ENCODE measurements at places on chromosomes 6 and 20. TPM values are rescaled to one million over a fixed set of nuclear protein-coding genes. Genes with fewer than 3 reads are reported as not detected.

DNA sequence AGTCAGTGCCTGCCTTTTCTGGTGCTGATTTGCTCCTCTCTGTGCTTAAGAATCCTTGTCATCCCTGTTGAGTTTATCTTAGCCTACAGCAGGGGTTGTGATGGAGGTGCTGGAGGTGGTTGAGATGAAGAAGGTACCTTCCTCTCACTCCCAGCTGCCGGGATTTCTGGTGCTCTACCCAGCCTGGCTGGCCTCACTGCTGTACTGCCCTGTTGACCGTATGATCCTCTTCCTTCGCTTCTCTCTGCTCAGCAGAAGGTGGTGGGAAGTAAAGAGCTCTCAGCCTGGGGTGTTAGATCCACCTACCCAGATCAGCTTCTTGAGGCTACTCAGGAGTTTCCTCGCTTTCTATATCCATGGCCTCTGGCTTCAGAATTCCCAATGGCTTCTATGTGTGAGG lies 101.0 kb upstream of the NXT1 start:
- no peak for DNase-seq

The NRSN1 gene
- total RNA-seq, result not detected

DNA sequence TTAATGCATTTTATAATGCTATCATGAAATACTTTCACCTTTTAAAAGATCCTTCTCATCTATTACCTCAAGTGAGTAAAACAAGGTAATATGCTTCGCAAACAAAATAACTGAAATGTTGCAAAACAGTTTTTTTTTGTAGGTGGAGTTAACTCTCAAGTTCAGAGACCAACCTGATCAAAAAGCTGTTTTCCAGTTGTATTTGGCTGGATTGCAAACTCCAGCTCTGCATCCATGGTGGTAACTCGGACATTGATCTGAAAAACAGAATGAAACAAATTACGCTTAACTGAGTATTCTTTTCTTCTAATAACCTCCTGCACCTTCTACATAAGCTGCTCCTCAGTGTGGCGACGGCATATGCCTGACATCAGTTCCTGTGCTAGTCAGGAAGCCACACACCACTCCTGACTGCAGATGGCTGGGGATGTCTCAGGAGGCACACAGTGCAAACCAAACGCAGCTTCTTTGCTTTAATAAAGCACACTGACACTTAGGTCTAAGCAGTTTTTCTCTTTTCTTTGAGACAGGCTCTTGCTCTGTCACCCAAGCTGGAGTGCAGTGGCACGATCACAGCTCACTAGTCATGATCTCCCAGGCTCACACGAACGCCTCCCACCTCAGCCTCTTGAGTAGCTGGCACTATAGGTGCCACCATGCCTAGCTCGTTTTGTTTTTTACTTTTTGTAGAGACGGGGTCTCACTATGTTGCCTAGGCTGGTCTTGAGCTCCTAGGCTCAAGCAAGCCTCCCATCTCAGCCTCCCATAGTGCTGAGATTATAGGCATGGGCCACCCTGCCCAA lies 29.9 kb downstream of the EZR start:
- DNase-seq, result no peak

The CASS4 gene
- total RNA-seq, result 2.1 TPM

DNA sequence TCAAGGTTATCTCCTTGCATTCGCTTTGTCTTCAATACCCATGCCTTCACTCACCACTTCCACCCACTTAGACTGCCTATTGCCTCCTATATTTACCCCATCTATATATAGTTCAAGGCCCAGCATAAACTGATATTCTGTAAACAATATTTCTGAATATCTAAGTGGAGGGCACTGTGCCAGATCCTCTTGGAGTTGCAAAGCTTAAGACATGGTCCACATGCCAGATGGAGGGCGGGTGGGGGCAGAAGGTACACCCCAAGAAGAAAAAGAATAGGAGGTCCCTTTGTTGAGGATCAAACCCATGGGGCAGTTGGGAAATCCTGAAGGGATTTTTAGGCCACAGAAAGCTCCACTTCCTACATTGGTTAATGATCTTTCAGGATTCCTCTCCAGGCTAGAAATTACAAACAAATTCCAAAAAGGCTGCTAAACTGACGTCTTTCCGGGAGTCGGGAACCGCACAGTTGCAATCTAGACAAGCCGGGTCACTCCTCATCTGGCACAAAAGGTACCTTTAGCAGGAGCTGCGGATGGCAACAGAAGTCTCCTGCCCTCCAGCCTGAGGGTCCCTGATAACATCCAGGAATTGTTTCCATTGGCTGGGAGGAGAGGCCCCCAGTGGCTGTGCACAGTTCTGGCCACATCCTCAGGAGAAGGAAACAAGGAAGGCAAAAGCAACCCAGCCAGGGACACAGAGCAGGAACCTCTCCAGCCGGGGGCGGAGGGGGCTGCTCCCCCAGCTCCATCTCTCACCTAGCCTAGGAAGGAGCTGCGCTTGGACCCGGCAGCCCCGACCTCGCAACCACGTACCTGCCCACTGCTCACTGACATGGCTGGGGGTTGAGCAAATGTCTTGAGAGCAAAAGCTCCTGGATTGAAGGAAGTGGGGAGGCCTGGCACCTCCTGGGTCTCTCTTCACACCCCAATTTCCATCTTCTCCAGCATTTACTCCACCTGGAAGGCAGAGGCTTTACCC lies 5.9 kb upstream of the LPIN3 start:
- no peak for DNase-seq

DNA sequence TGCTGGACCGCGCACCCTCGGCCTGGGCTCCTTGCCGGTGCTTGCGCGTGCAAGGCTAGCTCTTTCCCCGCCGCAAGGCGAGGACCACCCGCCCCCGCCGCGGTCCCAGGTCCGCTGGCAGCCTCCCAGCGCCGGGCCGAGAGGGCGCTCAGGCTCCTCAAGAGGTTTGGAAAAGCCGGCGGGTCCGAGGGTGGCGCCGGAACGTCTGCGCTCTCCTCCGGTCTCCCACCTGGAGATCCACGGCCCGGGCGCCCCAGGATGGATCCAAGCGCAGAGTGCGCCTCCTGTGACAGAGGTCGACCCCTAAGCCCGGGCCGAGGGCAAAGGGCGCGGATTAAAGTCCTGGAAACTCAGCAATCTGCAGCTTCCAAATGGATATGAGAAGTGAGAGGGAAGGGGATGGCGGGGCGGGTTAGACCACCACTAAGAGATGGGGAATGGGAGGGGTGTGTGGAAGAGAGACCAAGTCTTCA lies 575 bp upstream of the MICAL1 start:
- no peak for DNase-seq

DNA sequence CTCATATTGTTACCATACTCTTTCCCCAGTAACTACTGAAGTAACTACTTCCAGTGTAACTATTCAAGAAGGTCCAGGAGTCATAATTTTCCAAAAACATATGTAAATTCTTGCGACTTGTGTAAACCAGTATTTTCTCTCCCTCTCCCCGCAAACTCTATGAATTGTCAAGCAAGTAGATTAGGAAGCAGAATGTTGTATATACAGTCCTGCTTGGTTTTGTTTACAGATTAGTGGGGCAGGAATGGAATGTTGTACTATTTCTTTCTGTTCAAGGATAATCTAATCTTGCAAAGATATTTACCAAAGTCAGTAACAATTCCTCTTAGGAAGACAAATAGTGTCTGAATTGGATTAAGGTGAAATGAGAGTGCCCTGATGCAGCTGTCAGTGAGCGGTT lies 234.9 kb upstream of the PLN start:
- DNase-seq, result no peak

The PXMP4 gene
- total RNA-seq, result 5.2 TPM

DNA sequence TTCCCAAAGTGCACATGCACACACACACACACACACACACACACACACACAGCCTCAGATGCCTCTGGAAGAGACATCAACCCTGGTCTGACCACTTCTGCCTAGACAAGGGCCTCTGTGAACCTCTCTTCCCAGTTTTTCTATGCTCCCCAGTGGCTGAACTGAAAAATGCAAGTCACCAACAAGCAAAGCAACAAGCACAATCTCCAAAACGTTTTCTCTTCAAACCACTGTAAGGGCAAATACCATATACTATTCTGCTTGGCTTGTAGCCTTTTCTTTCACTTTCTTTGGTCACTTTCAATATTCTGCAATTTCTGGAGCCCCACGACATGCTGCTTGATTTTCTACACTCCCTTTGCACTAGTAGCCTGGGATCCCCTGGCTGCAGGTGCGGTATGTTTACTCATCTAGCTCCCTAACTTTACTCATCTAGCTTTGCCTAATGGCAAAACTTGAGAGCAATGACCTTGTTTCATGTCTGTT lies 121.4 kb upstream of the DST start:
- no peak for DNase-seq

- DNase-seq, result no peak
Measured at GRCh38 chr20:20683481-20684321, 28.7 kb downstream of the RALGAPA2 start.

The ELOVL2 gene
- 0.38 TPM for total RNA-seq

The HLA-DPB1 gene
- 37.4 TPM for total RNA-seq

- DNase-seq, result no peak
Measured at GRCh38 chr6:24836109-24836508, 37.4 kb upstream of the ARMH2 start.

The CLVS2 gene
- total RNA-seq, result not detected

GRCh38 chr6:84641076-84641475 lies 123.3 kb downstream of the TBX18 start:
- no peak for DNase-seq

DNA sequence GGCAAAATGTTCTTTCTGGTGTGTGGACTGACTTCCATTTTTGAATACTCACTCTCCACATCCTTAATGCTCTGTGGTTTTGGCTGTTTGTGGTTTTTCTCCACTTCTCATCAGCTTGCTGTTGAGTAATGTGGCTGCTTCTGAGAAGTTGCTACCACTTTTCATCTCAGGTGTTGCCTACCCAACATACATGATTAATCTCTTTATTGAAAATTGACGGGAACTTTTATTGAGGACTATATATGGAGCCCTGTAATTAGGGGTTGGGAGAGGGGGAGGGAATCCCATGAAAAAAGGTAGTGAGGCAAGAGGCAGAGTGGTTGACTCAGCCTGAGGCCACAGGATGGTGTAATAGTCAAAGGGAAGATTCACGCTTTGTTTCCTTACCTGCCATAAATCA lies 17.6 kb downstream of the IL22RA2 start:
- no peak for DNase-seq

DNA sequence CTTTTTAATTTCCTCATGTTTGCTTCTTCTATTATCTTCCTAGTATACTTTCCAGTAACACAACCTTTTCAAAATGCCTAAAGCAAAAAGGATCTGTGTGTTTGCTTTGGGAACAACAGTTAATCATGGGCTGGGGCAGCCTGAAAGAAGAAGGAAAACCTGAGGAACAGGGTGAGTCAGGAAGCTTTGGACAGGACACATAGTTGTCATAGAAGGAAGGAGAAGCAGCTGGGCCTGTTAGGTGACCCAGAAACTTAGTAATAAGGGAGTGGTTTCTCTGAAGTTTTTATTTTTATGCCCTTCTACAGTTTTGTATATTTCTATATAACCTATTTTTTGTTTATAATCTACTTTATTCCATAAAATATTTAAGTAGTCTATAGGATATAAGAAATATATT lies 61.4 kb downstream of the CD24 start:
- no peak for DNase-seq

The HSPA1L gene
- 1.7 TPM for total RNA-seq

- no peak for DNase-seq
Measured at GRCh38 chr20:4318891-4319290, 303.5 kb upstream of the RNF24 start.

DNA sequence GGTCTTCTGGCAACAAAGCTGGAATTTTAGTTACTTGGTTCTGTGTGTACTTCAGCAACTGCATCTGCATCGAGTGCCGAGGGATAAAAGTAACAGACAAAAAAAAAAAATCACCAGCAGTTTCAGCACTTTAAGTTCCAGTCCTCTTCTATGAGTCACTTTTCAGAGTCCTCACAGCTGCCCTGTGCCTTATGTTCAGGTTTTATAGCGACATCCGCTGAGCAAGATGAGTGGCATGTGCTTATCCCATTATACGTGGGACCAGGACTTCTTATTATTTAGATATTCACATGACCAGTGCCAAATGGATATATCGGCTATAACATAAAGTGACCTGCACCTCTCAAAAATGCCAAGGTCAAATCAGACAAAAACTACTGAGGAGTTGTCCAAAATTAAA lies 242.9 kb downstream of the FOXA2 start:
- no peak for DNase-seq

- DNase-seq, result no peak
Measured at GRCh38 chr20:14801591-14802325, 464.3 kb upstream of the FLRT3 start.

- no peak for DNase-seq
Measured at GRCh38 chr6:140078561-140079125, 704.2 kb upstream of the CITED2 start.

GRCh38 chr6:132666118-132666517 lies 7.1 kb upstream of the TAAR1 start:
- no peak for DNase-seq

DNA sequence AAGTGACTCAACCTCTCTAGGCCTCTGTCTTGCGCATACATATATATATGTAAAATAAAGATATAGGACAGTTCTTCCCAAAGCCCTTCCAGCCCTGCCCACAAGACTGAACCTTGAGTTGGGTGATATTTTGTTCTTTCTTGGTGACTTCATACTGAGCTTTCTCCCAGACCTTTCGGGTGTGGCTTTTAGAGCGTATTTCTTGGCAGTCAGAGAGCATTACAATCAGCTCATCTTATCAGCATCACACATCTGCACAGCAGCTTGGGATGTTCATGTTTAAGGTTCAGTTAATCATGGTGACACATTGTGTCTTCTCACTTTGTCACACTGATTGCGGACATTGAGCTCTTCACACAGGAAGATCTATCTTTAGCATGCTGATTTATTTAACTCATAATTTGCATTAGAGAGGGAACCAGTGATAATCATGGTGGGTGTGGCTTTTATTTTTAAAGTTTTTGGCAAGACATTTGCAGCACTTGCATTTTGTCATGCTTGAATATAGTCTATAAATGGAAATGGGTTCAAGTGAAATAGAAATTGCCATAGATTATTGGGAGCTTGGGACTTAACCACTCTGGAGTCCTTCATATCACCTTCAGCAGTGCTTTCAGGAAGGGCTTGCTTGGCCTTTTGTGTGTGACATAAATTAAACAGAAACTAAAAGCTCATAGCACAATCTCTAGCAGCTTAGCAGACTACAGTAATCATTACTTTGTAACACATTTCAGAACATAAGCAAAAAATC lies 8.3 kb downstream of the KIF3B start:
- DNase-seq, result no peak

GRCh38 chr6:87099472-87099871 lies 4.6 kb upstream of the CGA start:
- DNase-seq, result no peak

The BPI gene
- 0.65 TPM for total RNA-seq

DNA sequence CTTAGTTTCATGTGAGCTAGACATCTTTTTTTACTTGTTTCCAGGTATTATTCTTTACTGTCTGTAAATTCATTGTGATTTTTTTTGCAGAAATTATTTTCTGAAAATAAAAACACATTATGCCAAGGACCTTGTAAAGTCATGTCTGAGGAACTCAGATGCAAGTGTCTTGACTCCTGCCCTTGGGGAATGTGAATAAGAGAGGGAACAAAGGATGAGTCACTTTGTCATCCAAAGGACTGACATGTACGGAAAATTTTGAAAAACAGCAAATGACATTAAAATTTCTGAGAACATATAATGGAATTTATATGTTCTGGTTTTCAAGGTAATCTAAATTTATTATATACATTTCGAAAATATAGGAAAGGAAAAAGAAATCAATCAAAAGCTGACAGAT lies 660.4 kb downstream of the CD109 start:
- no peak for DNase-seq

The PROKR2 gene
- not detected for total RNA-seq

- DNase-seq, result no peak
Measured at GRCh38 chr6:95285881-95286280, 291.5 kb upstream of the MANEA start.

All from posterior vena cava (tissue), 2 donors.